ENCODE measurements at places on chromosomes 16 and 17.

DNA sequence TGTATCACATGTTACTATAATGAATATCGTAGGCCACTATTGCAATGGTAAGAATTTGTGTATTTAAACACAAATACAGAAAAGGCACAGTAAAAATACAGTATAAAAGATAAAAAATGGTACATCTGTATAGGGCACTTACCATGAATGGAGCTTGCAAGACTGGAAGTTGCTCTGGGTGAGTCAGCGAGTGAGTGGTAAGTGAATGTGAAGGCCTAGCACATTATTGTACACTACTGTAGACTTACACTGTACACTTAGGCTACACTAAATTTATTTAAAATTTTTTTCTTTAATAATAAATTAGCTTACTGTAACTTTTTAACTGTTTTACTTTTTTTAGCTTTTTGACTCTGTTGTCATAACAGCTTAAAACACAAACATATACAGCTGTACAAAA is 42.5 kb downstream of the AKAP10 start:
- DNase-seq, result no peak

DNA sequence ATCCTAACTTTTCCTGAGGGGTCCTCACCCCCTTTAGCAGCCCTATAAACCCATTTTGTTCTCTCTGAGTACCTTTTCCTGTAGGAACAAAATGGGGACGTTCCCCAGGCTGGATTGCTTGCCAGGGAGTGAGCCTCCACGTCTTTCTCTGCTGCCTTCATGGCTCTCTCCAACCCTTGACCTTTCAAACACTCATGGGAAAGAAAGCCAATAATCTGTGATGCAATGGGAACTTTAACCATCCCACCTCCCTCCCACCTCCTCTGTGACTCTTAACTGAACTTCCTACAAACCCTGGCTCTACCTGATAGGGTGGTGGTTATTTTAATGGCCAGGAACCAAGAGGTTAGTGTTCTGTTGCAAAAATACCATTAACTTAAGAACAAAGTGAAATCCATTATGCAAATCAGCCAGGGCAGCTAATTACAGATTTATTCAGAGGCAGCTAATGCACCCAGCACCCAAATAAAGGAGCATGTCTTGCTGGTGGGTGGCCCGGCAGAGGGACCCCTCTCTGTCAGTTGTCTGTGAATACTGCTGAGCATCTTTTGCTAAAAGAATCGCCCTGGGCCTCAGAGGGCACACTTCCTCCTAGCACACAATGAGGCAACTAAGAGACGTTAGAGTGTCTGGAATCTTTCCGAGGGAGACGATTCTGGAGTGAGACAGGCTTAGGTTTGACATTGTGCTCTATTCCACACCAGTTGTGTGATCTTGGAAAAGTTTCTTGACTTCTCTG is 3.0 kb downstream of the PIPOX start:
- no peak for DNase-seq

- no peak for DNase-seq
Observed at GRCh38 chr16:20952139-20952920, 51.8 kb downstream of the LYRM1 start.

DNA sequence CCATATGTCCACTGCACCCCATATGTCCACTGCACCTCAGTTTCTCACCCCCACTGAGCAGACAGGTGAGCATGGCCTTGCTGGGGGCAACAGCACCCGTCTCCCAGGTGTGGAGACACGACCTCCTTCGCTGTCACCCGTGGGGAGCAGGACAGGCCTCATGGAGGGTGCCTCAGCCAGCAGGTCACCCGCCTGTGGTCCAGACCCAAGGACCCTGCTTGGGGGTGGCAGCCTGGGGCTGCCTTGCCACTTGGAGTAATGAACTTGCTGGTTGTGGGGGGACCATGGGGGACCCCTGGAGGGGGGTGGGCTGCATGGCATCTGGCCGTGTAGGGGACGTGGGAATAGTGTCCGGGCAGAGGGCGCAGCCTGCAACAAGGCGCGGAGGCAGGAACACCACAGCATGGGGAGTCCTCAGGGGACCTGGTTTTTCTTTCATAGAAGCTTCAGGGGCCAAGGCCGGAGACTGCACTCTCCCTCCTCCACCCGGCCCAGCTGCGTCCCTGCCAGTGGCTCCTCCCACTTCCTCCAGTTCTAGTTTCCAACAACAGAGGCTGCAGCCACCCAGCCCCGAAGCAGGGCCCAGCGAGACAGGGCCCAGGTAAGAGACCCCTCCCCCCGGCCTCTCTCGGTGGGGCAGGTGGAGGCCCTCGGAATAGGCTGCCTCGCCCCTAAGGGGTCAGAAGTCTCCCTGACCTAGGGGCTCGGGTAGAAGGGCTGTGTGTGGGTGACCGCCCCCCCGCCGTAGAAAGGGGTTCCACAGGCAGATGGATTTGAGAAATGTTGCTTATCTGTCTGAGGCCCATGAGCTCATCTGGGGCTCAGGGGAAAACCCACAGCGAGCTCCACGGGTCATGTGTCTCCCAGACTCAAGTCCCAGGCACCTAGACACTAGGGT is at the start of gene NHLRC4:
TSS of gene NHLRC4 (plus strand) at position 531 of the 898 bp plus-strand sequence. CDS start 1,043 bp downstream, outside the sequence.
- no peak for DNase-seq

GRCh38 chr16:80457871-80458270 is 82.9 kb upstream of the DYNLRB2 start:
- no peak for DNase-seq

GRCh38 chr16:11333702-11334101 is 11.6 kb upstream of the RMI2 start:
- DNase-seq, result no peak

DNA sequence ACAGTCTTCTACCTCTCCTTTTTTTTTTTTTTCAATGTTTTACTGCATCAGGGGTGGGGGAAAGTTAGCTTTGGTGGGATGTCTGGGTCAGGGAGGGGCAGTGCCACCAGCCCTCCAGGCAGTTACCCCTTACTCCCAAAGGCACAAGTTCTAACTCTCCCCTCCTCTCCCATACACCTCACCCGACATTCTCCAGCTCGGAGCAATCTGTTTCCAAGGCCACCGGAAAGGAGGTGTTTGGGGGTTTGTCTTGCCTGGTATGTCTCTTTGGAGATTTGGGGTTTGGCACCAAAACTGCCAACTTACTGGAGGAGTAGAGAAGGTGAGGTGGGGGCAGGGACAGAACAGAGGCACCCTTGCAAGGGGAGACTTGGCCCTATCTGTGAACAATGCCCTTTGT is 4.7 kb downstream of the DLX3 start:
- no peak for DNase-seq

GRCh38 chr16:27890006-27890405 is 173.5 kb downstream of the GSG1L start:
- no peak for DNase-seq

GRCh38 chr16:70250748-70251628 is 752 bp downstream of the EXOSC6 start:
- DNase-seq, result no peak

DNA sequence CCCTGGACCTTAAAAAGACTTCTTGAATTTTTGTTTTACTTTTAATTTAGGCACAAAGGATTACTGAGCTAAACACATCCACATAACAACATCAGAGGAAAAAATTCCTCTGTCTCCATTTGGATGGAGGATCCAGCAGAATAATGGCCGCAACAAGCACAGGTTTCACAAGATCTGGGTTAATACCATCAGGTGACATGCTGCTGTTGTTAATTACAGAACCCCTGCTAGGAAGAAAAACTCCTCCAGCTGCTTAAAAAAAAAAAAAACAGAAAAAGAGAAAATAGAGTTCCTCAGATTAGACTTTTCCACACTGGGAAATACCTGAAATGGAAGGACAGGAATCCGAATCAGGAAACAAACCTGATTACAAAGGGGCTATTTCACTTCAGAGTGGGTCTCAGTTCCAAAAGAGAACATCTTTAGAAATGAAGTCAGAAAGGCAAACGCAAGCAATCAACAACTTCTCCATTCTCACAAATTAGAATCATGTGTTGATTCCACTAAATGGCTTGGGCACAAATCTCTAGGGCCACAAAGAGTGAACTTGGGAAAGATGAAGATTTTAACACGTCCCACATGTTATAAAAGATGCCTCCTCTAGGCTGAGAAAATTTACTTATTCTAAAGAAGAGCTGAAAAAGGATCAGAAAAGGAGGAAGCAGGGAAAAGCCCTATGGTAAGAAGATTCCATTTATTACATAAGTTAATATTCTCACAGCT is 44.0 kb downstream of the SPOP start:
- no peak for DNase-seq
